ENCODE measurements at places on chromosomes 1 and 21. TPM values are rescaled to one million over a fixed set of nuclear protein-coding genes. Genes with fewer than 3 reads are reported as not detected.

Gene FABP3
- total RNA-seq: 116 TPM

Gene SLC45A1
- 2.0 TPM for total RNA-seq

Gene MFAP2
- total RNA-seq: 10.7 TPM

Gene S100B
- not detected for total RNA-seq

Gene CD5L
- total RNA-seq: not detected

Gene ERG
- 0.28 TPM for total RNA-seq

Gene DENND1B
- 5.2 TPM for total RNA-seq

Gene HMGN1
- 216 TPM for total RNA-seq

Gene FAM163A
- total RNA-seq: under 0.01 TPM

Gene RPTN
- total RNA-seq: not detected

Gene IL20
- not detected for total RNA-seq

Gene UTS2
- total RNA-seq: not detected

Gene RIMKLA
- total RNA-seq: under 0.01 TPM

Gene UBASH3A
- not detected for total RNA-seq

Gene CAPN8
- total RNA-seq: under 0.01 TPM

Gene TAL1
- total RNA-seq: under 0.01 TPM

Gene PARK7
- 338 TPM for total RNA-seq

Gene OPTC
- not detected for total RNA-seq

Gene LAPTM5
- 0.09 TPM for total RNA-seq

Gene AGRN
- 30.9 TPM for total RNA-seq

Data from smooth muscle cell of bladder (primary cell).